ENCODE measurements at places on chromosomes 4 and X. TPM values are rescaled to one million over a fixed set of nuclear protein-coding genes. Genes with fewer than 3 reads are reported as not detected.

Gene LGI2
- not detected for polyA plus RNA-seq

Gene ERVMER34-1
- not detected for polyA plus RNA-seq

Gene ADGRL3
- polyA plus RNA-seq = not detected

Gene PALLD
- 0.31 TPM for polyA plus RNA-seq

Gene GAB3
- 3.0 TPM for polyA plus RNA-seq

Gene BLTP1
- 7.4 TPM for polyA plus RNA-seq

Gene POF1B
- 3.9 TPM for polyA plus RNA-seq

All from IgD-negative memory B cell (primary cell).